ENCODE measurements at places on chromosomes 7 and 10. TPM values are rescaled to one million over a fixed set of nuclear protein-coding genes. Genes with fewer than 3 reads are reported as not detected.

Gene HGF
- 1.2 TPM for polyA plus RNA-seq

Gene CALHM3
- not detected for polyA plus RNA-seq

Gene PON1
- polyA plus RNA-seq: 0.09 TPM

Gene NKX1-2
- polyA plus RNA-seq: not detected

Gene HOXA6
- polyA plus RNA-seq: not detected

DNA sequence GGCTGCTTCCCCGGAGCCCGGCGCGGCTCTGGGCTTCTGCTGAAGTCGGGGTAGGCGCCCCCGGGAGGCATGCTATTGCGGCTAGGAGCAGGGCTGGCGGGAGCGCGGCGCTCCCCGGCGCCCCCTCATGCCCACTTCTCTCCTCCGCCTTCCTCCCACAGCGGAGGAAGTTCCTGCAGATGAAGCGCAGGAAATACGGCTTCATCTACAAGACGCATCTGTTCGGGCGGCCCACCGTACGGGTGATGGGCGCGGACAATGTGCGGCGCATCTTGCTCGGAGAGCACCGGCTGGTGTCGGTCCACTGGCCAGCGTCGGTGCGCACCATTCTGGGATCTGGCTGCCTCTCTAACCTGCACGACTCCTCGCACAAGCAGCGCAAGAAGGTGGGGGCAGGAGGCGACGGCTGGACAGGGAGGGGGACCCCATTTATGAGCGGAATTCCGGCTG is 479 bp downstream of the CYP26A1 start:
- peaks cover 34% of the 10 kb centered on the region for H3K4me1 ChIP-seq
- no peaks in the 10 kb centered on the region for H3K36me3 ChIP-seq
- peak overlapping the region; percentile 36 for H3K4me3 ChIP-seq
- peaks cover 97% of the 10 kb centered on the region for H3K27me3 ChIP-seq
- DNase-seq: no peak
- H3K27ac ChIP-seq: no peak overlapping the region

GRCh38 chr7:50921114-50921813 is 138.6 kb upstream of the GRB10 start:
- no peak for DNase-seq
- no peak overlapping the region for H3K4me3 ChIP-seq
- no peaks in the 10 kb centered on the region for H3K27me3 ChIP-seq

GRCh38 chr7:38375453-38375852 is 102.0 kb upstream of the TARP start:
- H3K27me3 ChIP-seq: no peaks in the 10 kb centered on the region
- no peak overlapping the region for H3K4me3 ChIP-seq
- no peak for DNase-seq
- no peaks in the 10 kb centered on the region for H3K36me3 ChIP-seq

DNA sequence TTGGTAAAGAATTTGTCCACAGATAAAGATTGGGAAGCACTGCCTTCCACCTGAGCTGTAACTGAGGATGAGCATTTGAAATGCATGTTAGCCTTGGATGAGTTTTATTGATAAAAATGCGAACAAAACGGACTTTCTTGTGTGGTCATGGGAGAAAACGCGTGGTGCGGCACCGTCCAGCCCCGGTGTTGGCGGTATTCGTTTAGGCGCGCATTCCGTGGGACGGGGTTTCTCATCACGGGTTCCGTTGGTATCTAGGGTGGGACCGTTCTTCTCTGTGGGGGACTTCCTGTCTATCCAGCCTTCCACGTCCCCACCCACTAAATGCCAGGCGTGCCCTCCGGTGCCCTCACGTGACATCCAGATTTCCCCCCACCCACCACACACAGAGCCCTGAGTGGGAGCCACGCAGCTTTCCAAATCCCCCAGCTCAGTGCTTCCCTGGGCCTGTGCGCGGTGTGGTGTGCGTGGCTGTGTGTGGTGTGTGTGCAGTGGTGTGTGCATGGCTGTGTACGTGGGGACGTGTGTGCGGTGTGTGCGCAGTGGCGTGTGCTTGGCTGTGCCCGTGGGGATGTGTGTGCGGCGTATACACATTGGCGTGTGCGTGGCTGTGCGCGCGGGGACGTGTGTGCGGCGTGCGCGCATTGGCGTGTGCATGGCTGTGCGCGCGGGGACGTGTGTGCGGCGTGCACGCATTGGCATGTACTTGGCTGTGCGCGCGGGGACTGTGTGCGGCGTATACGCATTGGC is 18.1 kb downstream of the IQCE start:
- H3K27ac ChIP-seq: no peak overlapping the region
- H3K27me3 ChIP-seq: no peaks in the 10 kb centered on the region
- no peak for DNase-seq

DNA sequence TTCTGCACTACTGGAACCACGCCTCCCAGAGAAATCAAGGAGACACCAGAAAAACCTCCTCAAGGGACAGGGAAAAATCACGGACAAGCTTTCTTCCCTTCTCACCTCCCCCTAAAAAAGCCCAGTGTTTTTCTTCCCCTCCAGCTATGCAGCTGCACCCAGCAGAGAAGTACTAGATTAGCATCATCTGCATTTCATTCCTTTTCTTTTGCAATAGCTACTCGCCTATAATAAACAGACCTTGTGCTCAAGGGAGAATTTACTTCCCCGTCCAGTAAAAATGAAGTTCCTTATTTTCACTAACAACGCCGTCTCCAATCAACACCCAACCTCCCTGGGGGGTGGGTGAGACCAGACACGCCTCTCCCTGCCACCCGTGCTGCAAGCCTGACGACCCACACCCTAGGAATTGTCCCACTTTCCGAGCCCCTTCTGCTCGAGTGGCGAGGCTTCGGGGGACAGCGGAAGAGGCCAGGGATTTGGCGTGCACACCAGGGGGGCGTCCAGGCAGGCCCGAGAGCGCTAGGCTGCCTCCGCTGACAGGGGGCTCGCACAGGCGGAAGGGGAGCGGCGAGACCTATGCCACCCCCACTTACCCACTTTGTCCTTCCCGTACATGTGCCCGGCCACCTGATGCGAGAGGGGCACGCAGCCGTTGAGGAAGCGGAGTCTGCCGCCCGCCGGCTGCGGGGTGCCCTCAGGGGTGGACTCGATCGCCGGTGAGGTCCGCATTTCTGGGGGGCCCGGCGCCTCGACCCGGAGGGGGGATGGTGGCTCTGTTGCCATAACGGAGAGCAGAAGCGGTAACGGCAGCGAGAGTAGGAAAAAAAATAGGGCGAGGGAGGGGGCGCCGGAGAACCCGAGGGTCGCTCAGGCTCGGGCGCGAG is 625 bp downstream of the IPMK start:
- H3K4me1 ChIP-seq: peaks cover 42% of the 10 kb centered on the region
- no peaks in the 10 kb centered on the region for H3K27me3 ChIP-seq
- peak; percentile 42 for DNase-seq
- peak overlapping the region; percentile 82 for H3K27ac ChIP-seq
- H3K4me3 ChIP-seq: peak overlapping the region; percentile 77

DNA sequence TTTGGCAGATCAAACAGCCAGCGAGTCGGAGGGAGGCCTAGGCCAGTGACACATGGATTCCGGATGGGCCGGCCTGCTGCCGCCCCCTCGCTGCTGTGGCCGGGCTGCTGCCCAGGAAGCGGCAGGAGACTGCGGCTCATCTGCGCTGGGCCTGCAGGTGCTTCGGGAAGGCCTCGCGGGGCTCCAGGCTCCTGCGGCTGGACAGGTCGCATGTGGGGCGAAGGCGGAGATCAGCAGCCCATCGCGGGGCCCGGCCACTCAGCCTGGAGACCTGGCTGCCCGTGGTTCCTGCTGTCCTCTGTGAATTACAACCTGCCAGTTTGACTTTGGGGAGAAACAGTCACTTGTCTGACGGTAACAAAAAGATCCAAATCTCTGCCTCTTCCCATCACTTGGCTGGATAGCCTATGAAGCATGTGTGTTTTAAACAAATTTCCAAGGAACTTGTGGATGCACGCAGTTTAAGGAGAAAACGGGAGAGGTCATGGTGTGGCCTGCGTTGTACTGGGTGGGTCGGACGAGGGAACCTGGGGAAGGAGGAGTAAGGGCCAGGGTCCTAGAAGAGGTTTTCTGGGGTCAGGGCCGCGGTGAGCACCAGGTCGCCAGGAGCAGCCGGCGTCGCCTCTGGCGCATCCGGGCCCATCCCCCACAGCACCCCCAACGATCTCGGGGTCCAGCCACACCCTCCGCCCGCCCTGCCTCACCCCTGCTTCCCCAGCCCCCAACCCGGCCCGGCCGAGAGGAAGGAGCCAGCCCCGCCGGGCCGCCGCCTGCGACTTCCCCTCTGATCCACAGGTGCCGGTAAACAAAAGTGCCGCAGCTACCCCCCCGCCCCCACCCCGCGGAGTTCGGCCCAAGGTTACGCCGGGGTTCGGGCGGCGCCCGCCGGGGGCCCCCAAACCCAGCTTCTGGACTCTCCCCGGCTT is 1.6 kb downstream of the SPOCK2 start:
- no peaks in the 10 kb centered on the region for H3K36me3 ChIP-seq
- peak overlapping the region; percentile 8 for H3K27ac ChIP-seq
- peak; percentile 64 for DNase-seq
- peak overlapping the region; percentile 57 for H3K4me3 ChIP-seq

DNA sequence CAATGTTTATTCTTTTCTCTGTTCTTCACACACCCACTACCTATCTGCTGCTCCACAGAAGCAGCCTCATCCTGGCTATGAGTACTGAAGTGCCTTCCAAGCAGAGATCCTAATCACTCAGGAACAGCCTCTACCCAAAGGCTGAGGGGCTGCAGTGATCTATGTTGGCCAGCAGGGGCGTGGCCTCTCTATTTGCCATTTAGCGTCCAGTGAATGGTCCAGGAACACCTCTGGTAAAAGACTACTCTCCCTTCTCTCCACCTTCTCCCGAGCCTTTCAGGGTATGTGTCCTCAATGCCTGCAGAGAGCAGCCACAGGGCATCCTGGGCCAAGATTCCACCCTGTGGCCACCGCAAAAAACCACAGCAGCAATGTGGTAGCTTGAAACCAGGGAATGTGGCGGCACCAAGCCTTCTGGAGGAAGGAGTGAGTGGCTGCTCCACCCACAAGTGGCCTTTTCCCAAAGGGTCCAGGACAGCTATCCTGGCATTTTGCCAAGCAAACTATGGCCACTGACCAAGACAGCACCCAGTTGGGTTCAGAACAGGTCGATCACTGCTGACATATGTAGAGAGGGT is 70.9 kb downstream of the SYPL1 start:
- H3K4me1 ChIP-seq: peaks cover 9% of the 10 kb centered on the region
- H3K36me3 ChIP-seq: no peaks in the 10 kb centered on the region
- H3K27me3 ChIP-seq: no peaks in the 10 kb centered on the region

GRCh38 chr10:61329854-61330253 is 123.3 kb downstream of the TMEM26 start:
- no peaks in the 10 kb centered on the region for H3K36me3 ChIP-seq
- H3K27me3 ChIP-seq: no peaks in the 10 kb centered on the region
- no peaks in the 10 kb centered on the region for H3K4me1 ChIP-seq
- no peak for DNase-seq
- no peak overlapping the region for H3K4me3 ChIP-seq
- no peak overlapping the region for H3K27ac ChIP-seq

DNA sequence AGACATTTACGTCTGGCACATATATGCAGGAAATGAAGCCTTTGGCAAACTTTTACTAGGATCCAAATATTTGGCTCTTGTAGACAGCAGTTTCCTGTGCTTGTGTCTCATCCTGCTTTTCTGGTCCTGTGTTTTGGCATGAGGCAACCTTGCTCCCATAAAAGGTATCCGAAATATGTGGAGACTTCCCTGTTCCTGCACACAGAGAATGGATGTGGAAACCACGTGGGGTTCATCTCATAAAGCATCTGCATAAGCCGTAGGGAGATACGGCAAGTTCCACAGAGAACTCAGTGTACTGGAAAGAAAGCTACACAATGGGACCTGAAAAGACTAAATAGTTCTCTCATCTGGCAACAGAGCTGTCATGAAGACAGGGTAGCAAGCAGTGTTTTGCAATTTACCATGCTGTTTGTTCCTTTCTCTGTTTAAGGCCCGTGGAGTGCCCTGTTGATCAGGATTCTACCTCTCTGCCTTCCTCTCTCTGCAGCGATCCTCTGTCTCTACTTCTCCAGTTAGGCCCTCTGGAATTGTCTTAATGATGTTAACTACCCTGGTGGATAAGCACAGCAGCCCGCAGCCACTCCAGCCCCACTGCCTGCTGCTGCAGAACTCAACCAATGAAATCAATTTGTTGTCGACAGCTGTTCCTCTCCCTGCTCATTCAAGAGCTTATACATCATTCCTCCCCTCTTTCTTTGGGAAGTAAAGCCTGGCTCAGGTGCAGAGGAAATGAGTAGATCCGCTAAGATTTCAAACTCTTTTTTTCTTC is 293.6 kb downstream of the CSTF2T start:
- no peaks in the 10 kb centered on the region for H3K27me3 ChIP-seq
- H3K4me3 ChIP-seq: no peak overlapping the region
- H3K36me3 ChIP-seq: no peaks in the 10 kb centered on the region

GRCh38 chr7:140292438-140292837 is 105.9 kb downstream of the SLC37A3 start:
- no peaks in the 10 kb centered on the region for H3K4me1 ChIP-seq
- DNase-seq: no peak
- no peak overlapping the region for H3K27ac ChIP-seq
- H3K27me3 ChIP-seq: no peaks in the 10 kb centered on the region

DNA sequence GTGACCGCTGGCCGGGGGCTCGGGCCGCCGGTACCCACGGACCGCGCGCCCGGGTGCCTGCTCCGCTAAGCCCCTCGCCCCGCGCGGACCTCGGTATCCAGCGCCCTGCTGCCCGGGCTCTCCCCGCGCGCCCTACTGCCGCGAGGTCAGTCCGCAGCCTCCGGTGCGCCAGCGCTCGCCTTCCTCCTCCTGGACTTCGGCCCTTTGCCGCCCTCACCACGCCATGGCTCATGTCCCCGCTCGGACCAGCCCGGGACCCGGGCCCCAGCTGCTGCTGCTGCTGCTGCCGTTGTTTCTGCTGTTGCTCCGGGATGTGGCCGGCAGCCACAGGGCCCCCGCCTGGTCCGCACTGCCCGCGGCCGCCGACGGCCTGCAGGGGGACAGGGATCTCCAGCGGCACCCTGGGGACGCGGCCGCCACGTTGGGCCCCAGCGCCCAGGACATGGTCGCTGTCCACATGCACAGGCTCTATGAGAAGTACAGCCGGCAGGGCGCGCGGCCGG is 483 bp downstream of the GDF10 start:
- no peak overlapping the region for H3K4me3 ChIP-seq
- no peaks in the 10 kb centered on the region for H3K36me3 ChIP-seq
- H3K27me3 ChIP-seq: peaks cover 8% of the 10 kb centered on the region
- H3K27ac ChIP-seq: no peak overlapping the region
- peaks cover 4% of the 10 kb centered on the region for H3K4me1 ChIP-seq

DNA sequence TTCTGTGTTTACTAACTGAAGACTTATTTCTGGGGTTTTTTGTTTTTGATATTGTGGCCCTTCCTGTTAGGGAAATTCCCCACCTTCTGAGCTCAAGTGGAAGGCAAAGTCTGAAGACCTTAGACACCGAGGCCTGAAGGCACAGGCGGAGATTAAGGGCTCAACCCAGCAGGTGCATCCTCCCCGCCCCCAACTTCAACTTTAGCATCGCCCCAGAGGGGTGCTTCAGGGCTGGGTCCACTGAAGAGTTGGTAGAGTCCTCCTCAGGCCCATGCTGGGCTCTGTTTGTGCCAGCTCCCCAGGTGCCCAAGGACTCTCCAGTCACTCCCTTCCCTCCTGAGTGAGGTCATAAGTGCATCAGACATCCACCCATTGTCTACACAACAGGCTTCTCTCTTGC is 9.4 kb upstream of the PPIA start:
- H3K27me3 ChIP-seq: no peaks in the 10 kb centered on the region
- H3K27ac ChIP-seq: no peak overlapping the region
- no peaks in the 10 kb centered on the region for H3K4me1 ChIP-seq
- no peaks in the 10 kb centered on the region for H3K36me3 ChIP-seq
- DNase-seq: no peak

GRCh38 chr10:27192284-27192683 is 37.1 kb downstream of the MASTL start:
- no peak overlapping the region for H3K27ac ChIP-seq
- no peaks in the 10 kb centered on the region for H3K27me3 ChIP-seq
- H3K4me1 ChIP-seq: no peaks in the 10 kb centered on the region
